ENCODE measurements at places on chromosomes 6 and 20.

DNA sequence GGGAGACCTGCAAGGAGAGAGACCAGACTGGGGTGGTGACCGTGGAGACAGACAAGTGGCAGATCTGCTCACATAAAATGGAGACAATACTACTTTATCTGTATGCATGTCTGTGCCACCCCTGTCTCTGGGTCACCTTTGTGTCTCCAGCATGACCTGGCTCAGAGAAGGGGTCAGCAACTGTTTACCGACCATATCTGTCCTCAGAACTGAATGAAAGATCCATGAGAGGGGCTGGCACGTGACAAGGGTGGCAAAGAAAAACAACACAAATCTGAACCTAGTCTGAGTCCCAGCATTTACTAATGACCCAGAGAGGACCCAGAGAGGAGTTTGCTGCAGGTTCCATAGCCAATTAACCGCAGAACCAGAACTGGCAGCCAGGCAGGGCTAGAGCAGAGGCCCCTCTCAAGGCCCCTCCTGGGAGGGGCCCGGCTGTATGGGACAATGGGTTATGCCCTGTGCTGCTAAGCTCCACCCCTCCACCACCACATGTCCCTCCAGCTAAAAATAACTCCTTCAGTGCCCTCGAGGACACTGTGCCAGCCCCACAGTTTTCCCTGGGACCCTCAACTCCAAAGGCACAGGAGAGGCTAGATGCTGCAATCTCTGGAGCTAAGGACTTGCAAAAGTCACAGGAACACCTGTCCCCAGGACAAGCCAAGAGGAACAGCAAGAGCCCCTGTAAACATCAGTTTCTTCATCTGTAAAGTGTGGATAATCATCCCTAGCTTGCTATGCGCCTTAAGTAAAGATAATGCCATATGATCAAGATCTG is 2.2 kb downstream of the AHCY start:
- DNase-seq, result no peak

- no peak for DNase-seq
Observed at GRCh38 chr6:11788043-11788442, 9.4 kb upstream of the ADTRP start.

DNA sequence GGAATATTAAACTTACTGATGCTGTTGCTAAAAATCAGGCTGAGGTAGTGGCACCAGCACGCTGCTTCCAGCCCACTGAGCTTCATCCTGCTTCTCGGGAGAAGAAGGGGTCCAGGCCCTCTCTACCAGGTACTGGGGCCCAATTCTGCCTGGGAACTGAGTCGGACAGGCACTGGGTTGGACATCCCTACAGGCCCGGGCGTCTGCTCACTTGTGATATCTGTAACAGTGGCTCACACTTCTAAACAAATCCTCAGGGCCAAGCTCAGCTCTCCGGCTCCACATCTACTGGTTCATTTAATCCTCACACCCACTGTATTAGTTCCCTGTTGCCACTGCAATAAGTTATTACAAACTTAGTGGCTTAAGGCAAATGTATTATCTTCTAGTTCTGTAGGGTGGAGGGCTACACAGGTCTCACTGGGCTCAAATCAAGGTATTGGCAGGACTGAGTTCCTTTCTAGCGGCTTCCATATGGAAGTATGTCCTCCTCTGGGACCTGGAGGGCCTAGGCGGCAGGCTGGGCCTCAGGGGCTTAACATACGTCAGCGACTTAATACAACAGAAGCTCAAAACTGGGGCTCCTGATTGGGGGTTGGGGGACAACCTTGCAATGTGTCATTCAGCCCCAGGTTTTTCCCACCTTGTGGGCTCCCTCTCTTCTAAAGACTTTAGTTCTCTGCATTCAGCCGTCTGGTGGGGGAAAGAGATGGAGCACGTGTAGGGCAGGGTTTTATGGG is 1.6 kb upstream of the KCNK15 start:
- no peak for DNase-seq

DNA sequence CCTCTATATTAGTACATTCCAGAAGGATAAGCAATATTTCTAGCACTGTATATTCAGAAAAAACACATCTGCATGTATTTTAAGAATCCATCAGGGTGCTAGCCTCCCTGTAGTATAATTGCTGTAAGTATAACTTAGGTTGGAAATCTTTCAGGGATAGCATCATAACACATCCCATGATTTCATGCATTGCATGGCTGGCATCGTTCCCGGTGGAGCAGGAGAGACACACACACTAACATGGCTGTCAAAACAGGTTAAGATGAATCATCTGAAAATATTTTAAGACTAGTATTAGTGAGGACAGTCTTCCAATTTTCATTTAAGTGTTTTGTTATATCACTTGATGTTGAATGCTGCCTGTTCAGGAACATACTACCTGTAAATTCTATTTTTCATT is 32.1 kb upstream of the CENPW start:
- no peak for DNase-seq

- DNase-seq, result no peak
Observed at GRCh38 chr6:82216549-82216948, 31.0 kb downstream of the IBTK start.

All from activated CD4-positive, alpha-beta T cell treated with anti-CD3 and anti-CD28 coated beads for 4 hours (primary cell).